Stimulated activated CD8-positive, alpha-beta memory T cell treated with anti-CD3 and anti-CD28 coated beads, Interleukin-7, amount 100 ng/mL, for 1 hour (primary cell): ENCODE measurements at places on chromosomes 16 and 17.

DNA sequence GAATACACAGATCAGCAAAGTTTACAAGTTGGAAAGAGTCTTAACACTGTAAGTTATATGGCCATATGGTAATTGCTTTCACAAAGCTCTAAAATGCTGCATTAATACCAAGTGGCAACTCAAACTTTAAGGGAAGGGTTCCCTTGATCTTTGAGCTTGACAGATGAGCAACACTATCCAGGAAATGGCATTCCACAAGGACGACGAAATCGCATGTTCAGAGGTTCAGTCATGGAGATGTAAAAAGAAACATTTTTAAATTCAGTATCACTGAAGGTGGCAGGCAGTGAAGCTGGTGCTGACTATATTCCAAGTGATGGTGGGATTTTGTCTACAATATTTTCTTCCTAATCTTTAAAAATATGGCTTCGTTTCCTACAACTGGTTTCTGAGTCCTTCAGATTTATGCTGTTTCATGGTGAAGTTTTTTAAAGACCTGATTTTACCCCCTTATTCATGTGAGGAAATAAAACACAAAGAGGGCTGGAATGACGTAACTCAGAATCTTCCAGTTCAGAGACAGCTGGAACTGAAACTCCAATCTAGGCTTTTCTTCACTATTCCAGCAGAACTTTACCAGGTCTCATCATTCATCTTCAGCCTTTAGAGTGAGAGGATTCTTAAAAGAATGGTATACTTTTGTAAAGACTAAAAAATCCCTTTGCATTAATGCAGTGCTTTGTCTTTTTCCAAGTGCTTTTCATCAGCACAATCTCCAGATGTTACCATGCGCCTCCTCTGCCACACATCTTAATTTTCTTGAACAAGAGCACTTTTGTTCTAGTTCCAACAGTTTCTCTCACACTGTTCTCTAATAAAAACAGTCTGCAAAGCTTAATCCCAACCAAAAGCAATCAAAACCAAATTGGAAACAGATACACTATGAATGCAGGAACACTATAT lies 20.2 kb downstream of the CHCT1 start:
- DNase-seq, result no peak

DNA sequence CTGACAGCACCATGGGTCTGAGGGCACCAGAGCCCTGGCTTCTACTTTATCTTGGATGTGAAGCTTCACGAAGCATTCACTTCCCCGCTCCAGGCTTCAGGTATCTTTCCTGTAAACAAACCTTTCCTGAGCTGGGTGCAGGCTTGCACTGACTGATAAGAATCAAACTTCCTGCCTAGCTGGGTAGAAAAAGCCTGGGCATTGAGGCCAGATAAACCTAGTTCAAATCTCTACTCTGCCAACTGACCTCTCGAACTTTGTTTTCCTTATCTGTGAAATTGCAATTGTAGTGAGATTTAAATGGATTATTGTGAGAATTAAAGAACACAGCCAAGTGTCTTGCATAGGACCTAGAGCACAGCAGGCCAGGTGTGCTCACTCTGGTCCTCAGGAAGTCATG lies 2.9 kb upstream of the TMEM208 start:
- no peak for DNase-seq

DNA sequence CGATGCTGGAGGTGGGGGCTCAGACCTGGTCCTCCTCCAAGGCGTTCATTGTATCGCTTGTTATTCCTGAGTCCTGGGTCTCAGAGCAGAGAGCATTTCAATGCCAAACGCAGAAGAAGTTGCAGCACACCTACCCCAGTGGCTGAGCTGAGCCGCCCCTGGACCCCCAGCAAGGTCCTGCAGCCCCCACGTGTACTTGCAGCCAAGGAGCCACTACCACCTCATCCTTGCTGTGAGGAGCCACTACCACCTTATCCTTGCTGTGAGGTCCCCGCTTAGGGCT lies 13.5 kb downstream of the PLLP start:
- no peak for DNase-seq

GRCh38 chr17:77768248-77768852 lies 190.2 kb upstream of the TNRC6C start:
- DNase-seq, result no peak

GRCh38 chr17:79527306-79527705 lies 83.5 kb downstream of the RBFOX3 start:
- no peak for DNase-seq

DNA sequence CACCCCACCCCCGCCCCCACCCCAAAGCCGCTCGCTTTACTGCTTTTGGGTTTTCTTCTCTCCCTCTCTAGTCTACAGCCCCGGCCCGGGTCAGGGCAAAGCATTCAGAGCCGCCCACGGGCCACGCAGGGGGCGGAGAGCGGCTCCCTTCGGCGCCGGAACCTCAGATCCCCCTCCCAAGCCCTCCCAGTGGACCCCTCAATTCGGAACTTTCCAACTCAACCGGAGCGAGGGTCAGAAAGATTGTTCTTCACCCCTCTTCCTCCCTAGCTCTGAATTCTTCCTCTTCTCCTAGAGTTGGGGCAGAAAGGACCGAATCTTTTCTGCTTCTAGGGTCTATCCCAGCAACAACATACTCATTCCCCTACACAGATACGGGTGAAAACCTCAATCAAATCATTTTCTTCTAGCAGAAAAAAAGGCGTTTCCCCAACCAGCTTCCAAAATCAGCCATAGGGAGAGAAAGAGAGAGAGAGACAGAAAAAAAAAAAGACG lies 1.0 kb downstream of the HOXB2 start:
- no peak for DNase-seq

DNA sequence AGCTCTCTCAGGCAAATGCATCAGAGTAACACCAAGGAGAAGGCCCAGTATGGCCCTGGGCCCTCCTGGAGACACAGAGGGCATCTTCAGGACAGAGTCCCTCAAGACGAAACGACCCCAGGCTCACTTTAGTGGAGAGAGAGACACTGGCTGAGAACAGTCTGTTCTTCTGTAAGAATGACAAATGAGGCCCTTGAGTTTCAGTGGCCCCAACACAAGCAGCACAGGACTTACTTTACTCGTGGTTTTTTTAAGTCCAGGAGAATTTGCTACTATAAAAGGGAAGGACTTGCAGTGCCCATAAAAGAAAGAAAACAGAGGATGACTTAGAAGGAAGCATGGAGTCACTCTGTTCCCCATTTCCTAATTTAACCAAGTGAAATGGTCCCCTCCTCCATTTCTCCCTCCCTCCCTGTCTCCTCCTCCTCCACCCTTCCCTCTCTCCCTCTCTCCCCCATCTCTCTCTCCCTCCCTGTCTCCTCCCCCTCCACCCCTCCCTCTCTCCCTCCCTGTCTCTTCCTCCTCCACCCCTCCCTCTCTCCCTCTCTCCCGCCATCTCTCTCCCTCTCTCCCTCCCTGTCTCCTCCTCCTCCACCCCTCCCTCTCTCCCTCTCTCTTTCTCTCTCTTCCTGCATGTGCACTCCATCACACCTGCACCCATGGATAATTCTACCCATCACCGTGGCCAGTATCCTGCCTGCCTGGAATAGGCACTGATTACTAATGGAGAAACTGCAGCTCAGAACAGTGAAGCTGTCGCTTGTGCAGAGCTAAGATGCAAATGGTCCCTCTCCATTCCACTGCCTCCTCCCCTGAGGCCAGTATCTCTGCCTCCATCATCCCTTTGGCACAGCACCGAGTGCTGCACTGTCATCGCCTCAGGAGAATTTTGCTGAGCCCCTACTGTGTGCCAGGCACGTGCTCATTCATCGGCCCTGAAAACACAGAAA lies 47.3 kb upstream of the RBFOX3 start:
- no peak for DNase-seq

DNA sequence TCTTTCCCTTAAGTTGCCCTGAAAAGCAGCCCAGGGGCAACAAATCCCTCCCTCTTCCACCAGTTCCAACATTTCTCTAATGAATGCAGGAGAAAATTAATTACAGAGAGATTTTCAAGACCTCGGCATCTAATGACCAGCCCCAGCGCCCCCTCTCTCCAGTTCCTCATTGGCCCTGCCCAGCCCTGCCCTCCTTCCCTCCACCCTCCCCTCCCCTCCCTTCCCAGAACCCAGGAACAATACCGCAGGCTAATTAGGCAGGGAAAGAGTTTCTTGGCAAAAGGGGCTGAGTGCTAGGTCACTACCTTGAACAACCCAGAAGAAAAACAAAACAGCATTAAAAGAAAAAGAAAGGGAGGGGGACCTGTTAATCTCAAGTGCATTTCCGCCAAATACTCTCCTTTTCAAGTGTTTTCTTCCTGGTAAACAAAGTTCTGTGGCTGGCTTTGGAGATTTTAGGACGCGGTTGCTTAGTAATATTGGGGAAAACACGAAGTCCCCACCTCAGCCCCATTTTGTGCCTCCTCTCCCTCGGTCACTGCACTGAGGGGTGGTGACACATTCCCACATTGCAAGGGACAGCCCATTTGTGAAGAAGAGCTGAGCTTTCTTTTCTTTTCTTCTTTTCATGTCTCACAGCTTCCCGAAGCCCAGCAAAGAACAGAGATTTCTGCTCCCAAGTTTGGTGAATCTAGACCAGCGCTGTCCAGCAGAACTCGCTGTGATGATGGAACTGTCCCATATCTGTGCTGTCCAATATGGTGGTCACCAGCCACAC lies 215.4 kb downstream of the SOX9 start:
- DNase-seq, result no peak

DNA sequence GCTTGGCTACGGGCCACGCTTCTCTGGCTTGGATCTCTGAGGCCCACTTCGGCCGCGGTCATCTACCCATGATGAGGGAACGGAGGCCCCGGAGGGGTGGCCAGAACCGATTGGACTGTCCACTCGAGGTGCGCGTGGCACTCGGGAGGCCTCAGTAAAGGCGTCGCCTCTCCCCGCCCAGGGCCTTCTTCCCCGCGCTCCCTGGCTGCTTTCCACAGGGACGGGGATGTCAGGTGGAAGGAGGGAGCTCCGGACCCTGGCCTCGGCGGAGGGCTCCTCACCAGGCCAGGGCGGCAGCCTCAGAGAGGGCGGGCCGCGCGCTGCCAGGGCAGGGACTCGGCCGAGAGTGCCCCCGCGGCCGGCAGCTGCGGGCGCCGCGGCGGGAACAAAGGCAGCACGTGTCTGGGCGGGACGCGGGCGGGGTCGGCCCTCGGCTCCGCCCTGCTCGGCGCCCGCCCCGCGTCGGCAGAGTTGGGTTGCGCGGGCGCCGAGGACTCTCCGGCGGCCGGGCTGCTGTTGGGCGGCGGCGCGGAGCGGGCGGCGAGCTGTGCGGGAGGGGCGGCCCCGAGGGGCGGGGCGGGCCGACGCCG lies 587 bp upstream of the CDK5R1 start:
- no peak for DNase-seq

- no peak for DNase-seq
Observed at GRCh38 chr17:76924345-76925342, 56.4 kb downstream of the MGAT5B start.

- no peak for DNase-seq
Observed at GRCh38 chr17:75843577-75844529, at the start of gene UNC13D. Gene UNC13D (minus strand): TSS chr17:75844404. CDS start chr17:75844337, 67 bp downstream.

GRCh38 chr17:78678222-78678557 lies 101.0 kb upstream of the DNAH17 start:
- no peak for DNase-seq

DNA sequence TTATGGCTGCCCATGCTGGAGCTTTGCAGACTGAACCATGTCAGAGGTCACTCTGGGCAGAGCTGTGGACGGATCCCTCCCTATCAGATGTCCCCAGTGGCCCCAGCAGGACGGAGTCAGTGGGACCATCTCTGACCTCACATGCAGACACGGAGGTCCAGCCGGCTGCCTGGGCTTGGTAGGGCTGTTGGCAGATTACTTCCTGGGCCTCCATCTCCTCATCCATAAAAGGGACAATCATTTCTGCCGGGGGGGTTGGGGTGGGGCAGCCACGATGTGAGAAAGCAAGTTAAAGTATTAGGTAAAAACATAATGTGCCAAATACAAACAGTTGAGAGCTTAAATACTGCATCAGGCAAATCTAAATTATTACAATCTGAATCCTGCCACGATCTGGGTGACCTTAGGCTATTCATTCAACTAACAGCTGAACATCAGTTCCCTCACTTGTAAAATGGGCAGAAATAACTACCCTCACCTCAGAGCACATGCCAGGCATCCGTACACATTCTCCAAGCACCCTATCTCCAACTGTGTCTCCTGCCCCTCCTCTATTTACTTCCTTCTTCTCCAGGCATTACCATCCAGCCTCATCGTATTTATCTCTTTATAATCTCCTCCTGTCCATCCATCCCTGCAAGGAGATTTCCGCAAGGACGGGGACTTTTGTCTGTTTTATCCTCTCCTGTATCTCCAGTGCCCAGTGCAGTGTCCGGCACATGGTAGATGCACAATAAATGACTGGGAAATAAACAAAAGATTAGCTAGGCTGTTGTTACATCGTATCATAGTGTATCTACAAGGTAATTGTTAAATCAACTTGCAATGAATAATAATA lies 192.3 kb upstream of the FOXF1 start:
- DNase-seq, result no peak

DNA sequence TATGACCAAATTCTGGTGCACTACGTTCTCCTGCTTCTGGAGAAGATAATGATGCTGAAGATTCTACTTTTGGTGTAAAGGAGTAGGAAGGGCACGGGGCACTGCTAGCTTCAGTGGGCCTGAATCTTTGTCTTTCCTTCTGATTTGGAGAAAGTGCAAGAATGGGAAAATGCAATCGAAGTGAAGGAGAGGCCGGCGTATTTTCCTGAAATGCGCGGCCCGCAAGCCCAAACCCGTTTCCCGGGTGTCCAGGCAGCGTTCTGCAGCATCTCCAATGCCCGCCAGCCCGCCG lies 372 bp upstream of the NDE1 start:
- no peak for DNase-seq

- DNase-seq, result no peak
Observed at GRCh38 chr16:83779886-83780285, 27.9 kb upstream of the HSBP1 start.

DNA sequence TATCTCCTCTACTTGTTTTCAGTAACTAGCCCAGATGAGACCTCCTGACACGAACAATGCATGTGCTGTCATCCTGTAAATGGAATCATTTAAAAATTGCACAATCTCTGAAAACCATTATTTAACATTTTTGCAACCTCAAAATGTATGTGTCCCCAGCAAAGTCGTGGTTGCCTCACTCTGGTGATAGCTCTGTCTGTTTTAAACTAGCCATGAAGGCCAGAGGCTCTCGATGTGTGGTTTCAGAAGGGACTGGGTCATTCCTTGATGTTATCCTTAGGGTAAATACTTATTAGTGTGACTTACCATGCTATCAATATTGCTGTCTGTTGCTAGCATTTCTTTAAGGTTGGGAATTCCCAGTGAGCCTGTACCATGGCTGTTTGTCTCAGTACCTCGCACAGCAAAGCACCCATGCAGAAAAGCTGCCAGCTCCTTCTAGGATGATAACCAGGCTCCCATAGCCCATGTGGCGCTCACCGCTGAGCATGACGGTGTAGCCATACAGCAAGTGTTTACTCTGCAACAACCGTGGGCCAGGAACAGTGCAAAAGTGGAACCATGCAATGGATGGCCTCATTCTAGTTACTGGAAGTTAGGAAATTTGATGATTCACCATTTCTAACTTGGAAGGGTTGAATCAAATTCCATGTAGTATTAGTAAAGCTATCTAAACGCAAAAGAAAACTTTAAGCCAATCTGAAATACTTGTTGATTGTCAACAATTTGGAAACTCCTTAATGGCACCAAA lies 2.9 kb upstream of the PGS1 start:
- DNase-seq, result no peak
